ENCODE measurements at places on chromosomes 6 and 20.

GRCh38 chr6:84018453-84019061 is 15.0 kb upstream of the MRAP2 start:
- no peak for DNase-seq

DNA sequence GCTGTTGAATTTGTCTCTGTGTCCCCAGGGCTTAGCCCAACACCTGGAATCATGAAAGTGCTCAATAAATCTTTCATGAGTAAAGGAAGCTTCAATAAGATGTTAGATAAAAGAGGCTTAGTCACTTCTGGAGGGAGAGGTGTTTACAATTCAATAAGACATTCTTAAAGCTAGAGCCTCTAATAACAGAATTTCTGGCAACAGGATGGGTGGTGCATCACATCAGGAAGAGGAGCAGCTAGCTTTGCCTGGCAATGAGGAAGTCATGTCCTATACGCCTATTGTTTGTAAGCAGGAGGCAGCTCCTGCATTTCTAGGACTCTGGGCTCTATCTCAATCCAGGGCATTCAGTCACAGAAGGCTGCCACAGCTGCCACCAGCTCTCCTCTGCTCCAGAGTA is 638.5 kb downstream of the EPM2A start:
- no peak for DNase-seq

DNA sequence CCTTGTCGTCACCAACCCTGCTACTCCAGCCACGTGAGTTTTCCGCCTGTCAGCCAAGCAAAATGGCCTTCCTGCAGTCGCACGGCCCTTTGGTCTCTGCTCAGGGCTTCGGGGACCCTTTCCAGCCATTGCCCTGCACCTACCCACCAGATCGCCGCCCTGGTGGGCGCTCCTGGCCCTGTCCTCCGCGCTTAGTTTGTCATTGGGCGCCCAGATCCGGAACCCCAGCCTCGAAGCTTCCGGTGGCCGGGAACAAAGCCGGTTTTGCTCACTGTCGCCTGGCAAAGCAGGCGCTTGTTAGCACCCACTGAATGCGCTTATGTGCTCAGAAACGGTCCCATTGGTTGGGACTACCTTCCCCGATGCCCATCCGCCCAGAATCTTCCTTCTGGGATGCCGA is 536 bp downstream of the ZFP57 start:
- DNase-seq, result no peak

- no peak for DNase-seq
Measured at GRCh38 chr6:113875470-113875869, 18.3 kb downstream of the MARCKS start.

All from vagina (tissue), 2 donors.